ENCODE measurements at places on chromosomes 2 and 18.

GRCh38 chr2:216690853-216691741, 4.3 kb downstream of the IGFBP5 start:
- no peak for DNase-seq

DNA sequence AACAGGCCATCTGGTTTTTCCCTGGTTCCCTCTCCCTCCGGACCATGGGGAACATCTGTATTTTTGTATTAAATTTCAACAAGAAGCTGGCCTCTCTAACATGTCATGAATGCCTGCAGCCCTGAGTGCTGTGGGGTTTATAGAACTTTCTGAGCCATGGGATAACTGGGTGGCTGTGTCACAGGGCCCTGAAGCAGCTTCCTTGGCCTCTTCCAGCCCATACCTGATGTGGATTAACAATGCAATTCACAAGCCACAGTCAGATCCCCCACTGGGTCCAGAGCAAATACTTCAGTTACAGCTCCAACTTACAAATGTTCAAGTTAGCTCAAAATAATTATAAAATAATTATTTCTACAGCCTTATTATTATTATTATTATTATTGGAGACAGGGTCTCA, 307.8 kb upstream of the CELF4 start:
- DNase-seq: no peak

DNA sequence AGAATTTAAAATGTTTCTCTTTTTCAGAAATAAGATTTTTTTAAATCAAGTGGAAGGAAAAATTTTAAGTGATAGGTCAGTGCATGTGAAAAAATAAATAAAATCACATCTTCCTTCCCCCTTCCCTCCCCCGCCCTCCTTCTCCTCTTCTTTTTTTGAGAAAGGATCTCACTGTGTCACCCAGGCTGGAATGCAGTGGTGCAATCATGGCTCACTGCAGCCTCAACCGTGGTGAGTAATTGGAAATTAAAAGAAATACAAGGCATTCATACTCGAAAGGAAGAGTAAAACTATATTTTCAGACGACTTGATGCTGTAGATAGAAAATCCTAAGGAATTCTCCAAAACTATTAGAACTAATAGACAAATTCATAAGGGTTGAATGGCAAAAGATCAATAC, 16.9 kb upstream of the CRACDL start:
- no peak for DNase-seq

DNA sequence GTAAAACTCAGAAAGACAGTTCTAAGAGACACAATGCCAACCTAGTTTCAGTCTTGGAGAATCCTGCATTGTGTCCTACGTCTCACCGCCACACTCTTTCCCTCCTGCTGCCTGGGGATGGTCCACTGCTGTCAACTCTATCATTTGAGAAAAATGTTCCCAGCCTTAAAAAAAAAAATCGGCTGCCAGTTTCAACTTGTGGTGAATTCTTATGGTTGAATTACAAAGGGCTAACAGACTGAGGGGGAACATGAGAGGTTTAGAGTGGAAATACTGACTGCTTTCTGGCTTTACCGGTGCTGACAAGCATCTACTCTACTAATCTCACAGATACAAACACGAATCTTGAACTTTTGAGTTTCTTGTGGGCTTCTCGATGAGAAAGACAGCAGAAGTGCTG, 74.0 kb downstream of the NAB1 start:
- no peak for DNase-seq

GRCh38 chr2:156042895-156043294, 289.6 kb downstream of the NR4A2 start:
- DNase-seq: no peak

DNA sequence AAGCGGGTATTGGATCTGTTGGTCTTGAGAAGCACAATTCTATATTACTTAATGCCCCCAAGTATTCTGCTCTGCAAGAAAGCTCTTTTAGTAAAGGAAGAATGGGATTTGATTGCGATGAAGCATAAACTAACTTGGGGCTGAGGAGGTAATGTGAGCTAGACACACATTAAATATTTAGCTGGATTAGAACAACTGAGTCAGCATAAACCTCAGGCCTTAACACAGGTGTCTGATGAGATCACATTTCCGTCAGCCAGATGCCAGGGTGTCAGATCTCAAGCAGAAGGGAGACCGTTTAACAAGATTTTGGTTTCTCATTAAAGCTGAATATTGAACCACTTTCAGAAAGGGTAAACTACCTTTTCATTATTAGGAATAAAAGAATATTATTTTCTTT, 94.5 kb downstream of the GYPC start:
- no peak for DNase-seq

DNA sequence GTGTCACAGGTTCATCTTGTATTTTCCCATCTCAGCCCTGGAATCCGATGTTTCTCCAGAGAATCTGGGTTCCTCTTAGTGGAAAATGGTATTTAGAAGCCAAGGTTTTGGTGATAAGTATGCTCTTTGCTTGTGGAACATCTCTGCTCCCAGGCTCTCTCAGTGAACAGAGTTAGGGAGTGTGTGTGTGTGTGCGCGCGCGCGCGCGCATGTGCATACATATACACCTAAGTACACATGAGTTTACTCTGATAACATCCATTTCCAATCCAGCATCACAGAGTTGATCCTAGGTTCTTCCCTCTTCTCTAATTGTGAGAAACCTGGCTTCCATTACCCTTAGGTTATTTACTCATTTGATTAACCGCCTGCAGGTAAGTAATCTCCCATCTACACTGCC, 41.7 kb downstream of the ABCG8 start:
- DNase-seq: no peak

GRCh38 chr2:23323198-23323916, 61.6 kb upstream of the KLHL29 start:
- no peak for DNase-seq

DNA sequence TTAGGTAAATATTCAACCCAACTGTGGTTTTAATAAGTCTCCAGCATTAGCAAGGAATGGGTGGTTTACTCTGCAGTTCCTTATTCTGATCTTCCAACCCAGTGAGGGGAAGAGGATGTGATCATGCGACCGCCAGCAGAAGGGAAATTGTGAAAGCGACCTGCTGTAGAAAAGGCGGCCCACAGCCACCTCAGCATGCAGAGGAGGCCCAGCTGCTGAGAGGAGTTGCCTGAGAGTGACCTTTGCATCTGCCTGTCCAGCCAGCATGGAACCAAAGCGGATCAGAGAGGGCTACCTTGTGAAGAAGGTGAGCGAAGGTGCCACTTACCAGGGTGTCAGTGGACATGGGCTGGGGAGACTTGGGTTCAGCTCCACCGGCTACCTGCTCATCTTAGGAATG, at the start of gene PLEK:
TSS of gene PLEK (plus strand) at position 196 of the 400 bp plus-strand sequence. CDS start at position 266, 70 bp downstream.
- DNase-seq: no peak

DNA sequence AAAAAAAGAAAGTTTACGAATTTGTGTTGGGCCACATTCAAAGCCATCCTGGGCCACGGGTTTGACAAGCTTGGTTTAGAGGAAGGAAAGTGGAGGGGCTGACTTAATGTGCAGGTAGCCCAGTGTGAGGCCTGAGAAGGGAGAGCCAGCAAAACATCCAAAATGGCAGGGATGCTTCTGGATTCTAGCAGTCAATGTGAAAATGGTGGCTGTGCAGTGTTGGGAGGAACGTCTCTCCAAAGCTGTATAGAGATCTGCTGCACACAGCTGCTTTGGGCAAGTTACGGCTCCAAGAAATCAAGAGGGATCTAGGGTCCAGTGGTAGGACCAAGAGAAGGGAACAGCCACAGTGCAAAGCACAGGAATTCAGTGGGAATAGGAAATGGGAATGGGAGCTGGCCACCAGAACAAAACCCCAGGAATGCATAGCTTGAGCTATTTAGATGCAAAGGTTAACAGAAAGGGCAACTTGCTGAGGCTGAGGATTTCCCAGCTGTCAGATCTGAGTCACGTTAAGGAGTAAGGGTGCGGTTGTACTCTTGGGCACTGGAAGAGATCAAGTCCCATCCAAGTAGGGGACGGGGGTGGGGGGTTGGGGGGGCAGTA, 70.6 kb downstream of the B3GNT2 start:
- no peak for DNase-seq

DNA sequence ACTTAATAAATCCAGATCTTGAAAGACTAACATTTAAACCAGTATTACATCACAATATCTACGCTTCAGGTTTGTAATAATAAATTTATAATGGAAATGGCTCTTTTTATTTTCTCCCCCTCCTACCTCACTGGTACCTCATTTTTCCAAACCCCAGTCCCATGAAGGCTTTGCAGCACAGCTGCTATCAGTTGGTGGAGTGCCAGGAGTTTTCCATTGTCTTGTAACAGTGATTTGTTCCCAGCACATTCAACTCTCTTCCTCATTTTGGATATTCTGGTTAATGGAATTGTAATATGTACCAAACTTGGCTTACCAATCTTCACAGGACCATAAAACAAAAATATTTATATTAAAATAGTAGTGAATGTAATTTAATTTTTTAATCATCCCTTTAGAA, 91.2 kb downstream of the VRK2 start:
- DNase-seq: no peak

DNA sequence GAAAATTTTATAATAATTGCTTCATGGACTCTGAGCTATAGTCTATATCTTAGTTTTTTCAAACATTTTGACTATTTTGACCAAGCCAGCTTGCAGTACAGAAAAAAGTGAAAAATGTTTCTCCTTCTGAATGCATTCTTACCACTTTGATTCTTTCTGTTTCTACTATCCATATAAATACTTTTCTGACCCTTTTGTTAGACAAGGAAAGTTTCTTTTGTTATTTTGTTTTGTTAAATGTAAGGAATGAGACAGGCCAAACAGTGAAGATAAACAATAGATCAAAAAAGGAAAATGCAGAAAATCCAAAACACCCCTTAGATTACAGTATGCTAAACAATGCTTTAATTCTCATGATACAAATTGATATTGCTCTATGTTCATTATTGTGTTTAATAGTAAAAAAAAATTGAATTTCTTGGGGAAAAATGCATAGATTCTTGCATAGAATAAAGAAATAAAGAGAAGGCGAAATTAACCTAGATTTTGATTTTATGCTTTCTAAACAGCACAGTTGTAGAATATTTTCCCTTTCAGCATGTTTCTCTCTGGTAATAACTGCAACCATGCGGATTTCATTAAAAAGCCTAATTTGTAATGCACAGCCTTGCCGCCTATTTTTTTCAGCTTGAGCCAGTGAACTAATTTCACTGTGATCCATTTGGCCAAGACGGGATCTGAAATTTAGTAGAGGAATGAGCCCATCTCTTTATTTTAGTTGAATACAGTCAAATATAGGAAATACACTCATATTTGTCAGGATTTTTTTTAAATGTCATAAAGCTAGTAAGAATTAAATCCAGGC, 976 bp downstream of the TNFAIP6 start:
- DNase-seq: no peak

DNA sequence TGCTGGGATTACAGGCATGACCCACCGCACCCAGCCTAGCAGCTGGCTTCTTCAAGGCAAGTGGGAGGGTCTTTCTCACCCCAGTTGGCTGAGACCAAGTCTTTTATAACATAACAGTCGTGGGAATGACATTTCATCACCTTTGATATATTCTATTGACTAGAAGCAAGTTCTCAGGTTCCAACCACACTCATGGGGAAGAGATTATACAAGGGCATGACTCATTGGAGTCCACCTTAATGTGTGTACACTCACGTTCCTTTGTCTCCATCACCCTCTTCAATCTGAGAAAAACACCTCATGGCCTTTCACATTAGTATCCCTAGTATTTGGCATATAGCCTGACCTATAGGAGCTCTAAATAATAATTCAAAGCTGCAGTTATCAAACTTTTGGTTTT, 2.8 kb upstream of the BBS5 start:
- DNase-seq: no peak

DNA sequence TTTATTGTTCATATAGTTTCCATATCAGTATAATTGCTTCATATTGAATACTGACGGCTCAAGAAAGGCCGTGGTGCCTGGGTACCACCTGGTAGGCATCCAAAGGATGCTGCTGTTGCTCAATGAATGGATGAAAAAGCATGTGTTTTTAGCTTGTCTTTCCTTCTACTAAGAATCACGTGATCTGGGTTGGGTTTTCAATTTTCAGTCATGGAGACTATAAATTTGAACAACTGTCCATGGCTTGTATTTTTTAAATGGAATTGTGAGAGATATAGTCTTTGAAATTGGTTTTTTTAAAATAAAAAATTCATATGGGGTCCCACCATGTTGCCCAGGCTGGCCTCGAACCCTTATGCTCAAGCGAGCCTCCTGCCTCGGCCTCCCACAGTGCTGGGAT, 25.3 kb downstream of the EMILIN2 start:
- DNase-seq: no peak

DNA sequence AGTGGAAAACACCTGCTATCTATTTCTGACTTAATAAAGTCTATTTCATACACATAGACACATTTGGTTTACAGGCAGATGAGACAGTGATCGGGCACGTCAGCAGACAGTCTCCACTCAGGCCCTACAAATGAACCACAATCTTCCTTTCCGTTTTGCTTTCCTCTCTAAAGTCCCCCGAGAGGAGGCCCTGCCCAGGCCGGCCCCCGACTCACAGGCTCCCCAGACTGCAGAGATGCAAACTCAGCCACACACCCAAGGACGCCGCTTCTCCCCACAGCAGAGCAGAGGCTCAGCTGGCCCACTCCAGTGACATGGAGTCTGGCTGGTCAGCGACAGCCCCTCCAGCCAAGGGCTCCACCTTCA, 9.3 kb upstream of the MTERF4 start:
- DNase-seq: no peak

DNA sequence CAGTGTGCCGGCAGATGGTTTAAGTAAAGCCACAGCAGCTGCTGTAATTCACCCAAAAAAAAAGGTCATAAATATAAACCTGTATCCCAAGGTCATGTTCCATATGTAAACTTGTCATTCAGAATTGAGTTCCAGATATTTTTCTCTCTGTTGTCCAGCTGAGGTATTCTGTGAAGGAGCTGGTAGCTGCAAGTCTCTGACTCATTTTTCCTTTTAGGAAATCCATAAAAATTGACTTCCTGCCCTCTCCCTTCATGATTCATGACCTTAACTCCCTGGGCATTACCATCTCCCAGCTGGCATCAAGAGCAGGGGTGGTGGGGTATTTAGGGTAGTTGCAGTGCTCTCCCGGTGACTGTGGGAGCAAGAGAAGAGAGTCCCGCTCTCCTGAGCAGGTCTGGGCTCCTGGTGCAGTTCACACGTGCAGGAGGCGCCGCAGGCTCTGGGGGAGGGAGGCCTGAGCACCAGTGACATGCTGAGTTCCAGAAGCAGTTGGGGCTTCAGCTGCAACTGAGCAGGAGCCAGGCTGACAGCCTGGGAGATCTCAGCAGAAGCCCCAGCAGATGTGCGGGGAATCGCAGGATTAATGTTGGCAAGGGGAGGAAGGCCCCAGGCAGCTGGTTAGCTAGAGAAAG, 192.6 kb downstream of the MGAT5 start:
- no peak for DNase-seq

- DNase-seq: no peak
Measured at GRCh38 chr2:233338812-233339368, 15.4 kb upstream of the DGKD start.

Measured in activated naive CD8-positive, alpha-beta T cell treated with anti-CD3 and anti-CD28 coated beads, Interleukin-2, amount 50 U/mL, for 16 hours (primary cell).